Activated CD4-positive, alpha-beta T cell treated with anti-CD3 and anti-CD28 coated beads for 48 hours (primary cell): ENCODE measurements at places on chromosomes 13 and 19.

GRCh38 chr19:52258426-52258825 lies 11.0 kb upstream of the ZNF766 start:
- DNase-seq = no peak

- DNase-seq = no peak
Observed at GRCh38 chr19:55042688-55043087, 4.6 kb upstream of the GP6 start.

- DNase-seq = no peak
Observed at GRCh38 chr19:54561840-54562239, 11.8 kb upstream of the LILRA2 start.

DNA sequence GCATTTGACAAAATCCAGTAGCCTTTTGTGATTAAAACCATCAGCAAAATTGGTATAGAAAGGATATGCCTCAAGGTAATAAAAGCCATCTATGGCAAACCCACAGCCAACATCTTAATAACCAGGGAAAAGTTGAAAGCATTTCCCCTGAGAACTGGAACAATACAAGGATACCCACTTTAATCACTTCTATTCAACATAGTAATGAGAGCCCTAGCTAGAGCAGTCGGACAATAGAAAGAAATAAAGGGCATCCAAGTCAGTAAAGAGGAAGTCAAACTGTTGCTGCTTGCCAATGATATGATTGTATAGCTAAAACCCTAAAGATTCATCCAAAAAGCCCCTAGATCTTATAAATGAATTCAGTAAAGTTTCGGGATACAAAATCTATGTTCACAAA lies 1510.3 kb downstream of the PCDH9 start:
- DNase-seq = no peak

GRCh38 chr13:72536714-72537394 lies 190.6 kb downstream of the MZT1 start:
- no peak for DNase-seq

- DNase-seq = no peak
Observed at GRCh38 chr13:44816701-44817100, 172.6 kb downstream of the NUFIP1 start.

- DNase-seq = no peak
Observed at GRCh38 chr13:36840718-36841250, 21.8 kb downstream of the RFXAP start.

- DNase-seq = no peak
Observed at GRCh38 chr19:51824281-51825005, 29.5 kb downstream of the FPR3 start.

DNA sequence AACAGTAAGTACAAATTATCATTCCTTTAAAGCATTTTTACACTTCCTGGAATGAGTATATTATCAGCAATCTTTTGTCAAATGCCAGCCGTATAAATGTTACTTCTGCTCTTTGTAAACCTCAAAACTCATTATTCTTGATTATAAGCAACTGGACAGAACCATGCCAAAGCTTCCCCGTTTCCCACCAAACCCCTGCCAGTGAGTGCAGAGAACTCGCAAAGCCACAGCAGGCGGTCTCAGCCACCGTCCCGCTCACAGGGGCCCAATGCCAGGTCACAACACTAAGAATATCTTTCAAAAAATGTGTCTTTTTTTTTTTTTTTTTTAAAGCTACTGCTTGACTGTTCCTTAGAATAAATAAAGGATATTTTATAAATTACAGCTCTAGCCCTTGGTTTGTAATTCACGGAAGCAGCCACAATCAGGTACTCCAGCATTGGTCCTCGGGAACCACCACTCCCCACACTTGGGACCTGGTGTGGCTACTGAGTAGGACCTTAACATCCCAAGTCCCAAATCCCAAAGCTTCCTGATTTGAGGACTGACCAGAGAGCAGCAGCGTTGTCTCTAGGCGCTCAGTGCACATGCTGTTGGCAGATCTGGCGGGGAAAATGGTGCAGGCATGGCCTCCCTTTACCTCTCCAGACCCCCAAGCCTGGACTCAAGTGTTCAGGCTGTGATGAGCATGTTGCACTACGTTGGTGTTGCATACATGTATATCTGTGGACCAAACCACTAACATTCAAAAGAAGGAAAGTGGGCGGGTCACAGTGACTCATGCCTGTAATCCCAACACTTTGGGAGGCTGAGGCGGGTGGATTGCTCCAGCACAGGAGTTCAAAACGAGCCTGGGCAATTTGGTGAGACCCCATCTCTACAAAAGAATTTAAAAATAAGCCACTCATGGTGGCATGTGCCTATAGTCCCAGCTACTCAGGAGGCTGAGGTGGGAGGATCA lies 19.0 kb downstream of the KCTD15 start:
- no peak for DNase-seq

DNA sequence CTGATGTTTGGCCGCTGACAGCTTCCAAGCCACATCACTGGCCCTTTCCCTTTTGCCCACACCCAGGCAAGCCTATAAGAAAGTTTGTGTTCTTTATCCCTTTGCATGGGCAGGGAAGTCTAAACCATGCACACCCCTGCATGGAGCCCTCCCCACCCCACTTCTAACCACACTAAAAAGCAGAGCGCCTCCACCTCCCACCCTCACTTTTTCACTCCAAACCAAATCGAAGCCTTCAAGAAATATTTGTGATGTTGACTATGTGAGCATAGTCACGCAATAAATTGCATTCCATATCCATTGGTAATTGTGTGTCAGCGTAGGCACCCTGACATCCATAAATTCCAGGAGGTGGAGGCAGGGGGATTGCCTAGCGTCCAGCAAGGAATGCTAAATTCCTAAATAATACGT lies 104.4 kb upstream of the LSM14A start:
- DNase-seq = no peak

GRCh38 chr13:97004096-97004876 lies 10.0 kb upstream of the OXGR1 start:
- no peak for DNase-seq

GRCh38 chr19:18436671-18437490 lies 1.1 kb downstream of the ISYNA1 start:
- peak; percentile 77 for DNase-seq

DNA sequence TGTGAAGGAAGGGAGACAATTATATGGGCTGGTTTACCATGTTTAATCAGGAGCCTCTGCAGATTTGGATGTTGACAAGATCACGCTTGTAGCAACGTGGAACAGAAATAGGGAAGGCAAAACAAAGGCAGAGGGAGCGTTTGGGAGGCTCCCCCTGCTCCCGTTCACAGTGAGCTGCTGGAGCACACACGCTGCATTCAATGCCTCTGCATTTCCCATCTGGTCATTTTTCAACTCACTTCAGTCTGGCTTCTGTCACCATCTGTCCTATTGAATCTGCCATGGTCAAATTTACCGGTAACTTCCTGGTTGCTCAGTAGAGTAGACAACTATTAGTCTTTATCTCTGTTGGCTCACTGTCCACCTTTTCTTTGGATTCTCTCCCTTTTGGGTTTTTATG lies 91.0 kb downstream of the NHLRC3 start:
- no peak for DNase-seq

GRCh38 chr13:97749174-97749573 lies 204.3 kb upstream of the IPO5 start:
- peak; percentile 2 for DNase-seq

DNA sequence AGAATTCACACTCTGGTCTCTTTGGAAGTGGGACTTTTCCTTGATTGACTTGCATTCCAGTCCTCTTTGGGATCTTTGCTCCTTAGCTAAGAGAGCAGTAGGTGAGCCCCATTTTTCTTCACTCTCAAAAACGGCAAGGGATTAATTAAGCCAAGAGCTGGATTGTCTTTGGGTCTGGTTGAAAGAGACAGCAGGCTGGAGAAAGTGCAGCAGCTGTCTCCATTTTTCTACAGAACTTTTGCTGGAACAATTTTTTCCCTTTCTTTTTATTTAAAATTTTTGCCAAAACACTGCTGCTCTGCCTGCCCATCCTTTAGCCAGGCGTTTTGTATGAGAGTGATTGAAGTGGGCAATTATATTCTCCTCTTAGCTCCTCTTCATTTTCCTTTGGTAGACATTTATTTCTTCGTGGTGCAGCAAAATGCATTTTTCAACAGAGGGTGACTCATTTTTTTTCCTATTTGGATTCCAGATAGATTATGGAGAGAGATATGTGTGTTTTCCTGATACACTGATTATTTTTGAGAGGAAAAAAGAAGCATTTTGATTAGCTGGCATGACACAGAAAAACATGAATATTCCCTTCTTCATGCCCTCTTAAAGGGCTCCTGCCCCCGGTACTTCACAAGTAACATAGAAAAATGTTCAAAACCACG lies 371.2 kb upstream of the NBEA start:
- DNase-seq = no peak

- no peak for DNase-seq
Observed at GRCh38 chr19:16851031-16851712, 22.0 kb downstream of the SIN3B start.

- DNase-seq = peak; percentile 75
Observed at GRCh38 chr19:51417107-51417809, at the start of gene SIGLEC10. TSS of gene SIGLEC10 (minus strand) at chr19:51417642. CDS start at chr19:51417581, 61 bp downstream.

DNA sequence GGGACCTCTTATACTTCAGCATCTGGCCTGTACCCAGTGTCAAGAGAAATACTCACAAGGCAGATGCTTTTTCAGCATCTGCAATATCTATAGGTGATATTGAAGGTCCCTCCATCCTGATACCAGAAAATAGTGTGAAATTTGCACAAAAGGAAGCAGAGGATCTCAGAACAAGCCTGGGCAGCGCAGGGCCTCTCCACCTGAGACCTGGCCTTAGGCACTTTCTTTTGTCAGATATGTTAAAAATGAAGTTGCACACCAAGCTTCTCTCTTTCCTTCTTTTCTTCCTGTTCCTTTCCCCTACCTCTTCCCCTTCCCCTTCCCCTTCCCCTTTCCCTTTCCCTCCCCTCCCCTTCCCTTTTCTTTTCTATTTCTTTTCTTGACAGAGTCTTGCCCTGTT lies 62.2 kb downstream of the ARHGEF18 start:
- no peak for DNase-seq

DNA sequence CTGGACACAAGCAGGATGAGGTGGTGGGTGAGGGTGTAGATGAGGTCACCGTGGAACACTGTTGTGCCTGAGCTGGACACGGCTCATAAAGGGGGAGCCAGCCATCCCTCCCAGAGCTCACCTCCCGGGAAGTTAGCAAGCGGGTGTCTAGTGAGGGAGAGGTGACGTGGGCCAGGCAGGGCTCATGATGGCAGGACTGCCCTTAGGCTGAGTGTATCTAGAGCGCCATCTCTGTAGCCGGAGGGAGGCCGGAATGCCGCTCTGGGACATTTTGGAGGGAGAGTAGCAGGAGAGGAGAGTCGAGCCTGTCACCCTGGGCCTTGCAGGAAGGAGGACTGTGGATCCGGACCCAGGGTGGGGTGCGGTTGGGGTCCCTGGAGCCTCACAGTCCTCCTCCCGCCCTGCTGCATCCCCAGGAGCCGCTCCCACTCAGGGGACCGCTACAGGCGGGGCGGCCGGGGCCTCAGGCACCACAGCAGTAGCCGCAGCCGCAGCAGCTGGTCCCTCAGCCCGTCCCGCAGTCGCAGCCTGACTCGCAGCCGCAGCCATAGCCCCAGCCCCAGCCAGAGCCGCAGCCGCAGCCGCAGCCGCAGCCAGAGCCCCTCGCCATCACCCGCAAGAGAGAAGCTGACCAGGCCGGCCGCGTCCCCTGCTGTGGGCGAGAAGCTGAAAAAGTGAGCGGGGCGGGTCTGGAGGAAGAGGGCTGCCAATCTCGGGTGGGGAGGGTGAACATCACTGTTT lies 9.2 kb downstream of the ZNF296 start:
- no peak for DNase-seq

GRCh38 chr19:3206216-3206953 lies 18.1 kb upstream of the CELF5 start:
- no peak for DNase-seq

- DNase-seq = peak; percentile 40
Observed at GRCh38 chr19:32287811-32288227, 57.6 kb upstream of the ZNF507 start.

GRCh38 chr19:29531458-29532025 lies 5.7 kb downstream of the VSTM2B start:
- DNase-seq = no peak

GRCh38 chr13:113616991-113617749 lies 32.6 kb downstream of the TFDP1 start:
- no peak for DNase-seq

GRCh38 chr13:23921451-23921888 lies 24.2 kb upstream of the C1QTNF9B start:
- no peak for DNase-seq

- DNase-seq = no peak
Observed at GRCh38 chr13:35489050-35489449, 12.6 kb upstream of the MAB21L1 start.

DNA sequence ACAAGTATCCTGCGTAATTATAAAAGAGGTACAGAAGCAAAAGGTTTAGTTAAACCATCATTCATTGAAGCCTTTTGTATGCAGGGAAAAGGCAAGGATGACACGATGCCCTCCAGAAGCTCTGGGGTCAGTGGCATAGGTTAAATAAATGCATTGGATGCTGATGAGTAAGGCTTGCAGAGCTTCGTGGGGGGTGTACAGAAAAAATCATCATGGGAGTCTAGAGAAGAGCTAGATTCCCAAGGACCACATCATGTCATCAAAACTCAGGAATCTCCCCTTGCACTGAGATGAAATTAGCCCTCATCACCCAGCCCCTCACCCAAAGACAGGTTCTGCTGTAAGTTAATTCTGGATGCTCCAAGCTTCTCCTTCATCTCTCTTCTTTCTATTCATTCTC lies 8.3 kb downstream of the FPR1 start:
- no peak for DNase-seq

DNA sequence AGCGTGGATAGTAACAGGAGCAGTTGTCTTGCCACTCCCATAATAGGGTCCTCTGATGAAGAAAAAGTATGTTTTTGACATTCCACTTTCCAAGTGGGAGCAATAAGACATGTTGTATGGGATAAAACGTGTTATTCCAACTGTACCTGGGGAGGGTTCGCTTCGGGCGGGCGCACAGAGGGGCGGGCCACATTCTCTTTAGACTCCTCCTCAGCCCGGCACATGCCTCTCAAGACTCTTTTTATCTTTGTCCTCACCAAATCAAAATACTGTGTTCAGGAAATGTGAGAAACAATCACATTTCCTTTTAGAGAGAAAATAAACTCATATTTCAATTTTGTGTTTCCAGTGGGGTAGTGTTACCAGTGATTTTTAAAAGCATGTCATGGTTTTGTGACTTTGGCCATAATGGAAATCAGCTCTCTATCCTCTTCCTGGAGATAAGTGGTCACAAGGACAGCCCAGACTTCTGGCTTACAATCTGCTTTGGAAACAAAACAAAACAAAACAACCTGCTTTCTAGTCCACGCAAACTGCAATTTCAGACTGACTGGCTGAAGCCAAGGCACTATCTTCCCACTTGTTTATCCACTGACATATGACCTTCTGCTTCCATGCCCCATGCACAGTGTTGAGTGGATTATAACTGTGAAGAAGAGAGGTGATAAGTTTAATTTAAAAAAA lies 276.1 kb downstream of the NALCN start:
- no peak for DNase-seq

- no peak for DNase-seq
Observed at GRCh38 chr13:41639237-41639904, 182.0 kb downstream of the RGCC start.

DNA sequence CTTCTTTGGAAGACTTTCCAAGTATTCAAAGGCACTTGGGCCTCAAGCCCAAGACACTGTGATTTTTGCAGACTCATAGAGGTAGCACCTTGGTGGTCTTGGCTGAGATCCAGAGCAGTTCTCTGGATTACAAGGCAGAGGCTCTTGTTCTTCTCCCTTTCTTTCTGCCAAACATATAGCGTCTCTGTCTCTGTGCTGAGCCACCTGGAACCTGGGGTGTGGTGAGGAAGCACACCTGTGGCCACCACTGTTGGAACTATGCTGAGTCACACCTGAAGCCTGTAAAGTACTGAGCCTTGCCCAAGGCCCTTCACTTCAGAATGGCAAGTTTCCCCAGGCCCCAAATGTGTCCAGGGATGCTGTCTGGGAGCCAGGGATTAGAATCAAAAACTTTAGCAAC lies 127.5 kb downstream of the FREM2 start:
- no peak for DNase-seq

GRCh38 chr13:106212386-106213010 lies 323.0 kb downstream of the EFNB2 start:
- no peak for DNase-seq
